ENCODE measurements at places on chromosomes 1 and 21. TPM values are rescaled to one million over a fixed set of nuclear protein-coding genes. Genes with fewer than 3 reads are reported as not detected.

The ZMYND12 gene
- polyA plus RNA-seq = not detected

The ZNF648 gene
- polyA plus RNA-seq = 0.11 TPM

- no peak for DNase-seq
Measured at GRCh38 chr1:160597051-160597450, 17.8 kb upstream of the CD84 start.

- no peak for DNase-seq
Measured at GRCh38 chr21:45935628-45936027, 45.9 kb upstream of the COL6A1 start.

Data from K562 (cell line).